Small intestine (tissue), 16 donors: ENCODE measurements at places on chromosomes 12 and 14.

DNA sequence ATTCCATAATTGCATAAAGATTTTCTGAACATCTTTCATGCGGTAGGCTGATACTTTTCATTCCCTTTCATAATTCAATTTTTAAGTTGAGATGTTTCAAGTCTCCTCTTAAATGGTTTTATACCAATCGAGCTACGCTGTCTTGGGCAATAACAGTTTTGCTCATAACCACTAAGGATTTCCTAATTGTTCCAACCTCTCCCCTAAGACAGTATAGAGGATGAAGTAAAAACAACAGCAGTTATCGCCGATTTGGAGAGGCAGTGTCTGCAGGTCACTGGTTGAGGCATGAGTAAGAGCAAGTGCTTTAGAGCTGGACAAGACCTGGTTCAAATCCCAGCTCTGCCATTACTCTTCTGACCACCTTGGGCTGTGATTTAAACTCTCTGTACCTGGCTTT, 6.9 kb upstream of the MED13L start:
- no peak for DNase-seq

DNA sequence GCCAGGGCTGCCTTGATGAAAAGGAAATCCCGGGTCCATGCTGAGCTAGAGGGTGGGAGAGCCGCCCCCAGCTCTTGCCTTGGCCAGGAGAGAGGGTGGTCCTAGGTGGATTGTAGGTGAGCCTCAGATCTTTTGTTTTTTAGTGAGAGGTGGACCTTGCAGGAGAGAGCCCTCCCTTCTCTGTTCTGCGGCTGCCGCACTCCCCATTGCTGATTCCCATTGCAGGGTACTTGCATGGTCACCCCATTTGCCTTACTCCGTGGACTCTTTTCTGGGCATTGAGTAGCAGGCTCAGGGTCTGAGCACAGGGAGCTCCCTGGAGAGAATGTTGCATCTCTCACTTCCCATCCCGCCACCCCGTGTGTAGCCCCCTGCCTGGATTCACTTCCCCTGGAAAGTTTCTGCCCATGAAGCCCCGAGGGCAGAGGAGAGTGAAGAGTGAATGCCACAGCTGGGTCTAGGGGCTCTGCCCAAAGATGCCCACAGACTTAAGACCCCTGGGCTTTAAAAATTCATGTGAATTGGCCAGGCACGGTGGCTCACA, 10.2 kb downstream of the VASH1 start:
- no peak for DNase-seq

DNA sequence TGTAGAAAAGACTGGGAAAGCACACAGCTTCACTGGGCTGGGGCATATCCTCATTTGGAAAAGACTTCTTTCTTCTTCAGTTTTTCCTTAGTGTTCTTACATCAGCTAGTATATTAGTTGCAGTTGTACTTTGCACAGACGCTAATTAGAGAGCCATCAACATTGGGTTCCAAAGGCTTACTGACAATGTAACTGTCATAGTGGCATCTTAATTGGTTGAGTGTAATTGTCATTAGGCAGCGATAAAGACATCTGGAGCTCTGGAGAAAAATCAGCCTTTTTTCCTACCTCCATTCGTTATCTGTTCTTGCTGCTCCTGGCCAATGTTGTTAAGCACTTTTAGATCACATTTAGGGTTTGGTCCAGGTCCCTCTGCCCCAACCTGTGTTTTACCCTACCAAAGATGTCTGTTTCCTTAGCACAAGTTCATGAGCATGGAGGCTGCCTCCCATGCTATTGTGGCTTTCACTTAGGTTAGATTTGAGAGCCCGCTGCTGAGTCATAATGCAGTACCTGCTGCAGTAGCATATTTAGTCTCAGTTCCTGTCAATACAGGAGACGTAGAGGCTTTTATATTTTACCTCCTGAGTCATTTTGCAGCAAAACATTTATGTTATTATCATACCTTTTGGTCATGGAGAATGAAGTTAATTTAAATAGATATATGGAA, 49.2 kb downstream of the FBXW8 start:
- DNase-seq, result peak; percentile 11

DNA sequence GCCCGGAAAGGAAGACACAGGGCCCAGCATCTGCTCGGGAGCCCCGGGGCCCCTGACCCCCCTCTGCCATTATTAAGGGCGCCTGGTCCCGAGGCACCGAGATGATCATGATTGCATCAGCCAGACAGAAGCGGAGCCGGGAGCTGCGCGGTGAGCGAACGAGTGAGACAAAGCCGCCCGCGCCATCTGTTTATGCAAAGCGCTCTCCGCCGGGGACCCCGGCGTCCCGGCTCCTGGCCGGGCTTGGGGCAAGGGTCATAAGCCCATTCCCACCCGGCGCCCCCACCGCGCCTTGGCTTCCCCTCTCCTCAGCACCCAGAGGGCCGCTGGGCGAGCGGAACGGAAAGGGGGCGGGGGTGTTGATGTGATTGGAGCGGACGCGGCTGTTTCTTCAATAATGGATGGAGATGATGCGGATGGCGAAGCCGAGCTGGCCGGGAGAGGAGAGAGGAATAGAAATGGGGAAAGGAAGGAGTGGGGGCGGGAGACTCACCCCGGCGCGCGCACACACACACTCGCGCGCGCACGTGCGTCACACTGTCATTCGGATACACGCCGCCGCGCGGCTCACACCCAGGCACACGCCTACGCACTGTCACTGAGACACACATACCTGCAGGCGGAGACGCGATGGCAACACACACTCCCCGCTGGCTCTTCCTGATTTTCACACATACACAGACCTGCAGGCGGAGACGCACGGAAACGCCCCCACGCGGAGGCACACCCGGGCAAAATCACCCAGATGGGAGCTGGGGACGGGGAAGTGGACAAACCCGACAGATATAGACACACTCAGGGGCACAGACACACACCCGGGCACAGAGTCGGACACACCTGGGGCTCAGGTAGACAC, 10.7 kb downstream of the STAC3 start:
- peak; percentile 57 for DNase-seq

- DNase-seq, result no peak
Measured at GRCh38 chr12:123243671-123244262, 10.5 kb downstream of the MTRFR start.

GRCh38 chr12:101877806-101878242, 444 bp downstream of the DRAM1 start:
- peak; percentile 13 for DNase-seq

- DNase-seq, result no peak
Measured at GRCh38 chr14:99039331-99040041, 232.5 kb downstream of the BCL11B start.

GRCh38 chr12:69490920-69491643, 20.9 kb downstream of the FRS2 start:
- no peak for DNase-seq

GRCh38 chr12:112939761-112940381, 1.6 kb downstream of the OAS3 start:
- no peak for DNase-seq

- DNase-seq, result no peak
Measured at GRCh38 chr14:88955455-88955854, 131.0 kb downstream of the TTC8 start.

DNA sequence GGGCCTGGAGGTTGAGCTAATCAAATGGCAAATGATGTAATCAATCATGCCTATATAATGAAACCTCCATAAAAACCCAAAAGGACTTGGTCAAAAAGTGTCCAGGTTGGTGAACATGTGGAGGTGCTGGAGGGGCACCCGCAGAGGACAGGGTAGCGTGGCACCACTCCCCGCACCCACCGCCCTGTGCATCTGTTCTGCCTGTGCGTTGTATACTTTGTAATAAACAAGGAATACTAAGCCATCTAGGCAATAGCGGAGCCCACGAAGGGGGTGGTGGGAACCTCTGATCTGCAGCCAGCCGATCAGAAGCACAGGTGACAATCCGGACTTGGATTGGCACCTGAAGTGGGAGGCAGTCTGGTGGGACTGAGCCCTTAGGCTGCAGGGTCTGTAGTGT, 75.8 kb upstream of the GPR68 start:
- no peak for DNase-seq

DNA sequence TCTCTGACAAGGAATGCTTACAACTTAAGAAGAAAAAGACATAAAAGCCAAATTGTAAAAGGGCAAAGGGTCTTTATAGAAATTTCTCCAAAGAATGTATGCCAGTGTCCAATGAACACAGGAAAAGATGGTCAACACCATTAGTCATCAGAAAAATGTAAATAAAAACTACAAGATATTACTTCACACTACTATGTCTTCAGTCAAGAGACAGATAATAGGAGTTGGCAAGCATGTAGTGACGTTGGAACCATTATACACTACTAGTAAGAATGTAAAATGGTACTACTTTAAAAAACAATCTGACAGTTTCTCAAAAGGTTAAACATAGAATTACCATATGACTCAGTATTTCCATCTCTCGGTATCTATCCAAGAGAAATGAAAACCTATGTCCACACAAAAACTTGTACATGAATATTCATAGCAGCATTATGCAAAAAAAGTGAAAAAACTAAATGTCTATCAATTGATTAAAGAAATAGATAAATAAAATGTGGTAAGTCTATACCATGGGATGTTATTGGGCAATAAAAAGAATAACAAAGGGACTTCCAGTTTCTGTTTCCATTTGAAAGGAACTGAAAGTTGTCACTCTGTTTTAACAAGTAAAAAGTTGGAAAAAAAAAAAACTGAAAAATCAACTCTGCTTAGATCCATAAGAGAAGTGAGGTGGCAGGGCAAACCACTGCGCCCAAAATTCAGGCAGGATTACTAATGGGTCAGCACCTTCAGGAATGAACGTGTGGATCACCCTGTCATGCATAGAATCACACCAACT, 69.8 kb downstream of the ALG10B start:
- no peak for DNase-seq

DNA sequence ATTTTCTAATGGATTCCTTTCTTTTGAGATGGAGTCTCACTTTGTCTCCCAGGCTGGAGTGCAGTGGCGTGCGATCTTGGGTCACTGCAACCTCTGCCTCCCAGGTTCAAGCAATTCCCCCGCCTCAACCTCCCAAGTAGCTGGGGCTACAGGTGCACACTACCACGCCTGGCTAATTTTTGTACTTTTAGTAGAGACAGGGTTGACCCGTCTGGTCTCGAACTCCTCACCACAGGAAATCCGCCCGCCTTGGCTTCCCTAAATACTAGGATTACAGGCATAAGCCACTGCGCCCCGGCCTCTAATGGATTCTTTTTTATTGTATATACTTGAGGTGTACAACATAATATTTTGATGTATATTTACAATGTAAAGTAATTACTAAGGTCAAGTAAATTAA, 140.1 kb upstream of the SLCO1C1 start:
- DNase-seq, result no peak

DNA sequence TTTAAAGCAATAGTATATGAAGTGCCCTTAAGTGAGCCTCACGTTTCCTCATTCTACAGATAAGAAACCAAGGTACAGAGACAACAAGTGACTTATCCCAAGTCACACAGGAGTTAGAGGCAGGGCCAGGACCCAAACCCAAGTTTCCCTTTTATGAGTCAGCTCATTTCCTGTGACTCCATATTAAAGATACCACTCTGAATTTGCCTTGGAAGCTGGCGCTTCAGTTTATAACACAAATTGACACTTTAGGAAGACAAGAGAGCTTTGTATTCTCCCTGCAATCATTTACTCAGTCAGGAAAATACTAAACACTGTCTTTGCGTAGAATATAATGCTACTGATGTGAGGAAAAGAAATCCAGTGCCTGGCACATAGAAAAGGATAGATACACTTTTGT, 43.2 kb downstream of the MYBPC1 start:
- DNase-seq, result no peak

- peak; percentile 41 for DNase-seq
Measured at GRCh38 chr12:50720085-50720484, 43.8 kb upstream of the ATF1 start.

DNA sequence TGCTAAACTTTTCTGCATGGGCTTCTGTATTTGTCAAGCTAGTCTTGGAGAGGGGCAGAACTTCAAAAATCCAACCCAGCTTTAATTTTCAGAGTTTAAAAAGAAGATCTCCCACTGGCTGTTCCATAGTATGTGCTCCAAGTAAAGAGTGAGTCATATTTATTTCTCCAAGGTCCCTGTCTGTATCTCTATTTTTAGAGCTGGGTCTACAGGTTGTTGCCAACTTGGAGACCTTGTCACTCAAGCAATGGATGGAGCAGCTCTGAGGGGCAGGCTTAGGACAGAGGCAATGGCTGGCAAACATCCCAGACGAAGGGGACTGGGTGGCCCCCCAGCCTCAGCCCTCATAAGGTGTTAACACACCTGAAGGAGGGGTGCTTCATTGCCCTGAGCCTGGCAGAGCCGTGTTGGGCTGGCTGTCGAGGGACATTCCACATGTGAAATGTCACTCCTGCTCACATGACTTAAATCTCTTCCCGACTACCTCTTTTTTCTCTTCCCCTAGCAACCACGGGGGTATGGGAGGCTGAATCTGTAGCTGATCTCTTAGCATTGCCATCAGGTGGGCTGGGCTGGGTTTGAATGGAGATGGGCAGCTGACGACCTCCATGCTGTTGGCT, 103.1 kb downstream of the SMOC1 start:
- no peak for DNase-seq

DNA sequence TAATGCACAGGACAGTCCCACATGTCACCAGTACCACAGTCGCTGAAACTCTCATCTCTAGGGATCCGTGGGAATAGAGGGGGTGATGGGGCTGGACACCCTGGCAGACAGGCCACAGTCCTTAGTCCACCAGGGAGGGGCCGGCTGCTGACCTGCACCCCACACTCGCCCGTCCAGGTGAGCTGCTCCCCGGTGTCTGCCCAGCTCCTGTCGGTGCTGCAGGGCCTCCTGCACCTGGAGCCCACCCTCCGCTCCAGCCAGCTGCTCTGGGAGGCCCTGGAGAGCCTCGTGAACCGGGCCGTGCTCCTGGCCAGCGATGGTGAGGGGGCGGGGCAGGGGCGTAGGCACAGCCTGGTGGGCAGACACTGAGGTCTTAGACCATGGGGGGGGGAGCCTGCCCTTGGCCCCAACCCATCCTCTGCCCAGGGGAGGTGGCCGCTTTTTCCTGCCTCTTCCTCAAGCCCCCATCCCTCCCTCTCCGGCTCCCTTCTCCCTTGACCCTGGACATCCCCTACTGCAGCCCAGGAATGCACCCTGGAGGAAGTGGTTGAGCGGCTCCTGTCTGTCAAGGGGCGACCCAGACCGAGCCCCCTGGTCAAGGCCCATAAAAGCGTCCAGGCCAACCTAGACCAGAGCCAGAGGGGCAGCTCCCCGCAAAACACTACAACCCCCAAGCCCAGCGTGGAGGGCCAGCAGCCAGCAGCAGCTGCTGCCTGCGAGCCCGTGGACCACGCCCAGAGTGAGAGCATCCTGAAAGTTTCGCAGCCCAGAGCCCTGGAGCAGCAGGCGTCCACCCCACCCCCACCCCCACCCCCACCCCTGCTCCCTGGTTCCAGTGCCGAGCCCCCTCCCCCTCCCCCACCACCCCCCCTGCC, 17.1 kb upstream of the ADSS1 start:
- DNase-seq, result no peak

DNA sequence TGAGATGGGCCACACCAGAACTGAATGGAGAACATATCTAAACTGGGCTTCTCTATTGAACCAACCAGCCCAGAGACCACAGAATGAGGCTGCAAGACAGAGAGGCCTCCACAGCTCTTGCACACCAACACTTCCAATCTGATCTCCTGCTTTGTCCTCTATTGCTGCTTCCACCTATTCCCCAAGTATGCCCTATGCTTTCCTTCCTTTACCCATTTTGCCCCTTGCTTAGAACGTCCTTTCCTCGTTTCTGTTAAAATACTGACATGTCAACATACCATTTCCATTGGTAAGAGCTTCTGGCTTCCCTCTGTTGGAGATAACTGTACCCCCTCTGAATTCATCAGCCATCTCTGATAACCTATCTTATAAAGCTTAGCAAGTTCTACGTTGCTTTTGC, 2.8 kb downstream of the SLC2A13 start:
- no peak for DNase-seq
